ENCODE measurements at places on chromosomes 1 and 21.

DNA sequence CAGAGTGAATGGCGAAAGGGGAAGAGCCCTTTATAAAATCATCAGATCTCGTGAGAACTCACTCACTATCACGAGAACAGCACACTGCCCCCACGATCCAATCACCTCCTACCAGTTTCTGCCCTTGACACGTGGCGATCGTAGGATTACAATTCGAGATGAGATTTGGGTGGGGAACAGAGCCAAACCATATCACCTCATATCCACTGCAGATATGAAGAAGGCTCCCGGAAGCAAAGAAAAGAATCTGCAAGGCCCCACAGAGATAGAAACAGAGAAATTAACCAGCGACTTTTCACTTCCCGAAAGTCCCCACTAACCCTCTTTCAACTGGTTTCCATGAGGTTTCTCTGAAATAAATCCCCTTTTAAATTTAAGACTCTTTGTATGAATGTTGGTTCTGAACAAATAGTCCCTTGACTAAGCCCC, 86.2 kb upstream of the IRF2BP2 start:
- no peak for DNase-seq

- no peak for DNase-seq
These were observed 720 bp downstream of the SUSD4 start for GRCh38 chr1:223363057-223363855.

DNA sequence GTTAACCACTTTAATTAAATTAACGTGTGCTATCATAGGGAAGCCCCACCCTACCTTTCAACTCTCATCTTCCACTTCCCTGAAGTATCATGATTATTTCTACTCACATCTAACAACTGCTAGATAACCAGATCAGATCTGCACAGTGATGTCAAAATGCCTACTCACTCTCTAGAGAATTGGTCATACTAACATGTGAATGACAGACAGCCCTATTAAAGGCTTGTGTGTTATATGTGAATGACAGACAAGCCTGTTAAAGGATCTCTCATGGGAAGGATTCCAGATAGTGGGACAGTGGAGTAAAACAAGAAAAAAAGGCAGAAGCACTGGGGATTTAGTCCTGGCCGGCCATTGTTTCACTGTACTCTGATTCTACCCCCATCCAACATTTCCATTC, 12.6 kb downstream of the VTCN1 start:
- no peak for DNase-seq

- no peak for DNase-seq
These were observed 44.5 kb downstream of the IL12RB2 start for GRCh38 chr1:67352211-67352610.

GRCh38 chr1:2974701-2975301, 46.5 kb upstream of the ACTRT2 start:
- DNase-seq: no peak

DNA sequence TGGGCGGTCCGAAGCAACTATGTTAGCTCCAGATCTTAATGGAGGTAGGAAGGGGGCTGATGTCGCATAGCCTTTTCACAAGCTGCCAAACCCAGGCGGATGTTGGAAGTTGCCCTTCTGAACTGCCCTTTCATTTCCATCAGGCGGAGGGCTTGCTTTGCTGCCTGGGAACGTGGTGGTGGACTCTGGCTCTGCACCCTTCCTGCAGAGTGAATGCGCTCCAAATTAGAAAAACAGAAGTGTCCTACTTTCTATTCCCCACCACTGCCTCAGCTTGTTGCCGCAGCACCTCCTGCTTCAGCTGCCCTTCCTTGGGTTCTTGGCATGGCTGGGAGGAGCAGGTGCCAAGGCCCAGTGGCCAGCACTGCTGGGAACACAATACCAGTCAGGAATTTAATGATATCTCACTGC, 60.6 kb downstream of the AK4 start:
- DNase-seq: no peak

DNA sequence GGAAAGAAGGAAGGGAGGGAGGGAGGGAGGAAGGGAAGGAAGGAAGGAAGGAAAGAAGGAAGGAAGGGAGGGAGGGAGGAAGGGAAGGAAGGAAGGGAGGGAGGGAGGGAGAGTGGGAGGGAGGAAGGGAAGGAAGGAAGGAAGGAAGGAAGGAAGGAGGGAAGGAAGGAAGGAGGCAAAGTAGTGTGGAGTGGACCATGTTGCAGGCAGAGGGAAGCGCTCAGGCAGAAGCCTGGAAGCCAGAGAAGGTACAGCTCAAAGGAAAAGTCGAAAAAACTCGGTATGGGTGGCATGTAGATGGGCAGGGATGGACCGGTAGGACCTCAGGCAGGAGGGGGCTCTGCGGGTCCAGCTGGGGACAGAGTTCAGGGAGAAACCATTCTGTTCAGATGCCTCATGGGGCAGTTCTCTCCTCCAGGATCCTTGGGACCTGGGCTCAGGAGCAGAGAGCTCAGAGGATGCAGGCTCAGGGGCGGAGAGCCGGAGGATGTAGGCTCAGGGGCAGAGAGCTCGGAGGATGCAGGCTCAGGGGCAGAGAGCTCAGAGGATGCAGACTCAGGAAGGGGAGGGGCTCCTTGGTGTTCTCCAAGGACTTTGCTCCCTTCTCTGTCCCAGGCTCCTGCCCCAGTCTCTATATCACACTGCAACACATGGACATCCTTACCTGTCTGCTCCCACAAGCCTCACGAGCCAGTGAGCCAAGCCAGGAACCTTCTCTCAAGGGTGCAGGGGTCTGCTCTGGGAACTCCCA, 13.6 kb upstream of the PADI3 start:
- no peak for DNase-seq

DNA sequence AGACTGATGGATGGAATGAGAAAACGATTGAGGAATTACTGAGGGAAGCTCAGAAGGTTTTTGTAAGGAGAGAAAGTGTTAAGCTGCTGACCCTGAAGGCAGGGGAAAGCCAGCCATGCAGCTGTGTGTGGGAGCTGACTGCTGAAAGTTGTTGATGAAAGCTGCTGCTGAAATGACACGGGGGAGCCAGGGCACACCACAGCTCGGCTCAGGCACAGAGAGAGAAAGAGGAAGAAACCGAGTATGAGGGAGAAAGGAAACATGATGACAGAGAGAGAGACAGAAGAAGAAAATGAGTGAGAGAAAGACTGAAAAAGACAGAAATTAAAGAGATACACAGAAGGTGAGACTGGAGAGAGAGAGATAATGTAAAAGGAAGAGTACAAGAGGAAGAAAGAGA, 115.5 kb downstream of the LRRC53 start:
- no peak for DNase-seq

GRCh38 chr1:31753707-31754349, 10.3 kb downstream of the ADGRB2 start:
- DNase-seq: no peak

GRCh38 chr1:1359664-1360468, 1.5 kb upstream of the MXRA8 start:
- no peak for DNase-seq

DNA sequence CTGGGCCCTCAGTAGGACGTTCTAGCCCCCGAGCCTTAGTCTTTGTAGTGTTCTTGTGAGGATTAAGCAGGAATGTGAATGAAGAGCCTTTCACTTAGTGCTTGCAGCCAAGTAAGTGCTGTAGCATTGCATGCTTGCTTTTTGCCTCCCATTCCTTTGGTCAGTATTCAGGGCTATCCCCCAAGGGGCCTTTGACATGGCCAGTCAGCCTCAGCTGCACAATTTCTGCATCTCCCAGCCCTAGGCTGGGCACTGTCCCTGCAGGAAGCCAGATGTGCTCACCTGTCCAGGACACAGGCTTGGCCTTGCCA, 30.5 kb downstream of the SOX13 start:
- no peak for DNase-seq

DNA sequence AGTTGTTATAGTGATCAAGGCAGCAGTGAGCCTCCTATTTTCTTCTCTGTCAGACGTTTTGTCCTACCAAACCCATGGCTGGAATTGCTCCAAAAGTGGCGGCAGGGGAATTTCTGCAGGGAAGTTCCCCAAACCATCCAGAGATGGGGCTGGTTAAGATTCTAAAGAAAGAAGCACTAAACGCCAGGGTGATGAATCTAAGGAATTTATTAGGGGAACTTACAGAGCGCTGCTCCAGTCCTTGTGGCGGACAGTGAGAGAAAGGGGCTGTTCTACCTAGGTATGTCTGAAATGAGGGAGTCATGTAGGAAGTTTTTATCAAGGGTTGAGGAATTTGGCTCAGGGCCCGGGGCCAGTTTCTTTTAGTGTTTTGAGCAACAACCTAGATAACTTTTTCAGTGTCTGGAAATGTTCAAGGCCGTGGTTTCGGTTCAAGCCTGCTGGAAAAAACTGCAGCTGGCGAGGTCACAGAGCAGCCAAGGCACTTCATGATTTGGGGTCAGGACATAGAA, 222.4 kb upstream of the B3GALT2 start:
- DNase-seq: peak; percentile 14

GRCh38 chr1:59520194-59520593, 223.3 kb downstream of the FGGY start:
- no peak for DNase-seq

DNA sequence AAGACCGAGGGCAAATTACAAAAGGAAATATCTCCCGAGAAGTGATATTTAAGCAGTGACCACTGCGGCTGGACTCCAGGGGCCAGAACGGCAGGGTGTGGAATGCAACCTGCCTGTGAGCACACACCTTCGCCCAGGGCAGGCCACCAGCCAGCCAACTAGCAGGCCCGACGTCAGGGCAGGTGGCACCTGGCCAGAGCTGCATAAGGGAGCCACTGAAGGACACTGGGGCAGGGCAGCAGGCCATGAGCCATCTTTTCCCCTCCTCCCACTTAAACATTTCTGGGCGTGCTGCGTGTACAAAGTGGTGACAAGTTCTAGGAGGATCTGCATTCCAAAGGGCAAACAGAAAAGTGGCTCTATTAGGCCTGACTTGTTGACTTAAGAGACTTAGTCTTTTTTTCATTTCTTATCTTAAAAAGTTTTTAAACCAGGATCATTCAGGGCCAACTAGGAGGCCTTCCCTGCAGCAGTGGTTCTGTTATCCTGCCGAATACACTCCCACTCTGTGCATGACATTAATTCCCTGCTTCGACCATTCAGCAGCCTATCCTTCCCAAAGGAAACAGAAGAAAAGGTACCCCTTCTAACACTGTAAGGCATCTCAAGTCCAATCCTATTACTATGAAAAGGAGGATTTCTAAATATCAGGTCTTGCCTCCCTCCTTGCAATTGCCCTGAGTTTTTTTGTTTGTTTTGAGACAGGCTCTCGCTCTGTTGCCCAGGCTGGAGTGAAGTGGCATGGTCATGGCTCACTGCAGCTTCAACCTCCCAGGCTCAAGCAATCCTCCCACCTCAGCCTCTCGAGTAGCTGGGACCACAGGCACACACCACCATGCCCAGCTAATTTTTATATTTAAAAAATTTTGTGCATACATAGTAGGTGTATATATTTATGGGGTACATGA, 96.3 kb downstream of the BCAR3 start:
- DNase-seq: no peak

DNA sequence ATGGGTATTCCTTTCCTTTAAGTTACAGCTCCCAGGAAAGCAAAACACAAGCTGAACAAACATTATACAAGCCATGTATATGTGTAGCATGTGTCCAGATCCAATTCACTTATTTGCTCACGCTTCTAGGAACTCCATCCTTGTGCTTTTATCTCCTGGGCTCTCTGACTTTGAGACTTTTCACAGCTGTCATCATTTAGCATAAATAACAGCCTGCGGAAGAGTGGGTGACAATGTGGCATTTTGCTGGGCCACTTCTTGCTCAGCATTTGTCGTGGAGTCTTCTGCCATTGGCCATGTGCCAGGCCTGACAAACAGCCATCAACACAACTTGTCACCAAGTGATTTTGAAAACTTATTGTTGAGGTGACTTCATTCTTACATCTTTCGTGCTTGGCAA, 164.3 kb downstream of the KIF26B start:
- DNase-seq: no peak

DNA sequence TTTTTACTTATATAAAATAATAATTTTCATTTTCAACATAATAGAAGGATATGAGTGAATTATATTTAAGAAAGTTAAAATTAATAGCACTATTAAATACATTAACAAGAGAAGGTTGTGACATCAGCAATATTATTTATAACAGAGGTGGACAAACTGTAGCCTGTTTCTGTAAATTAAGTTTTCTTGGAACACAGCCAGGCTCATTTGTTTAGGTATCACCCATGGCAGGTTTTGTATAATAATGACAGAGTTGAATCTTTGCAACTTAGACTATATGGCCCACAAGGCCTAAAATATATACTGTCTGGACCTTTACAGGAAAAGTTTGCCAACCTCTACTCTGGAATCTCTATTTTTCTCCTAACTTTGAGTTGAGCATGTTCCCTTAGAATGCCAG, 42.8 kb upstream of the CACYBP start:
- DNase-seq: no peak

DNA sequence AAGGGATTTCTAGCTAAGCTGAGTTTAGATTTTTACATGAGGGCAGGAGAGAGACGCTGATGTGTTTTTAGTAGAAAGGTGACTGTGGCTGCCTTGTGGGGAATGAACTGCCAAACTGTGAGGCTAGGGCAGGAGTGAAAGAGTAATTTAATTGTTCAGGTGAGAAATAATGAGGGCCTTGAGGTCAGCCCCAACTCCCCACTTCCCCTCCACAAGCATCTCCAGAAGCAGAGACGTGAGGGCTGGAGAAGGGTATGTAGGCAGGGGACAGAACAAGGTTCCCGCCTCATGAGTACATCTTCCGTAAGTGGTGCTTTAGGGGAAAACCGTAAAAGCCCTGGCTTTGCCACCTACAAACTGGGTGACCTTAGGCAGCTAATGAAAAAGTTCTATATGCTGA, 70.8 kb downstream of the WARS2 start:
- no peak for DNase-seq

DNA sequence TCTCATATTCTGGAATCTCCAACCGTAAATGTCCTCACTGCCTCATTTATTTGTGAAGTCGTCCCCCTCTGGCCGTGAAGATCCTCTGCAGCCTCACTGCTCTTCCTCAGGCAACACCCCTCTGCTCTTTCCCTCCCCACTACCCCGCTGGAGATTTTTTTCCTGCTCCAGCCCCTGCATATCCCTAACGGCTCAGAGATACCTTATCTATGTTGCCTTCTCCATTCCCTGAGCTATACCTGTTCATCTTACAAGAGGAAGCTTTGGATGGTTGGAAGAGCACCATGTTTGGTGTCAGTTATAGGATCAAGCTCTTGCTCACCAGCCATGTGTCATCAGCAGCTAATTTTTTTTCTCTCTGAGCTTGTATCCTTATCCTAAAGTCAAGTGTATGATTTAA, 26.4 kb downstream of the LRRC8B start:
- no peak for DNase-seq

- DNase-seq: no peak
These were observed 19.8 kb upstream of the TTLL10 start for GRCh38 chr1:1153874-1154273.

- DNase-seq: no peak
These were observed 2.1 kb downstream of the F3 start for GRCh38 chr1:94539496-94539895.

Data from CD4-positive, alpha-beta T cell treated with Interleukin-12 subunit alpha and Interleukin-12 subunit beta, for 1 hour (primary cell).